NCI-H1417 treated with DMSO at 0.1 percent for 48 hours (cell line): ENCODE measurements at places on chromosomes 1 and 21.
A peak's percentile ranks its signal among the peaks of the same experiment; 100 is the strongest.

- DNase-seq: no peak
Measured at GRCh38 chr21:28196981-28197380, 795.7 kb downstream of the LTN1 start.

DNA sequence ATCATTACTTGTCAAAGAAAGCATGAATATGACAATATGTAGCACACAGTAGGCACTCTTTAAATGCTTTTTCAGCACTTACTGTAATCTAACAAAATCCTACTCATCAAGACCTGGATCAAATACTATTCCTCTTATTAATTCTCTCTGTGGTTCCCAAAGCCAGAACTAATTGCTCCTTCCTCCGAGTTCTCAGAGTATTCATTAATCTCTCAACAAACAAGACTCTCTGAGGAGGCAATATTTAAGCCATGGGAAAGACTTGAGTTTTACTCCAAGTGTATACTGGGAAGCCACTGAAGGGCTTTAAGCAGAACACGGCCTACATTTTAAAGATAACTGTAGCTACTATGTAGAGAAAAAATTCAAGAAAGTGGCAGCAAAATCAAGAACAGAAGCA lies 79.7 kb downstream of the ENAH start:
- DNase-seq: no peak

GRCh38 chr1:20586953-20587660 lies 1.8 kb upstream of the CDA start:
- no peak for DNase-seq

GRCh38 chr1:154155251-154155650 lies 378 bp upstream of the NUP210L start:
- no peak for DNase-seq

GRCh38 chr1:66954208-66954607 lies 29.4 kb downstream of the MIER1 start:
- DNase-seq: no peak

DNA sequence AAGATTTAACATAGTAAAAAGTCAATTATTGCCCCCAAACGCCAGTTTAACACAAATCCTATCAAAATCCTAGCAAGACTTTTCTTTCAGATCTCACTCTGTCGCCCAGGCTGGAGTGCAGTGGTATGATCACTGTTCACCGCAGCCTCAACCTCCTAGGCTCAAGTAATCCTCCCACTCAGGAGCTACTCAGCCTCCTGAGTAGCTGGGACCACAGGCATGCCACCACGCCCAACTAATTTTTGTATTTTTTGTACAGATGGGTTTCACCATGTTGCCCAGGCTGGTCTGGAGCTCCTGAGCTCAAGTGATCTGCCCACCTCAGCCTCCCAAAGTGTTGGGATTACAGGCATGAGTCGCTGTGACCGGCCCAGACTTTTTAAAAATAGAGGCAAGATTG lies 4.8 kb downstream of the SNIP1 start:
- no peak for DNase-seq

DNA sequence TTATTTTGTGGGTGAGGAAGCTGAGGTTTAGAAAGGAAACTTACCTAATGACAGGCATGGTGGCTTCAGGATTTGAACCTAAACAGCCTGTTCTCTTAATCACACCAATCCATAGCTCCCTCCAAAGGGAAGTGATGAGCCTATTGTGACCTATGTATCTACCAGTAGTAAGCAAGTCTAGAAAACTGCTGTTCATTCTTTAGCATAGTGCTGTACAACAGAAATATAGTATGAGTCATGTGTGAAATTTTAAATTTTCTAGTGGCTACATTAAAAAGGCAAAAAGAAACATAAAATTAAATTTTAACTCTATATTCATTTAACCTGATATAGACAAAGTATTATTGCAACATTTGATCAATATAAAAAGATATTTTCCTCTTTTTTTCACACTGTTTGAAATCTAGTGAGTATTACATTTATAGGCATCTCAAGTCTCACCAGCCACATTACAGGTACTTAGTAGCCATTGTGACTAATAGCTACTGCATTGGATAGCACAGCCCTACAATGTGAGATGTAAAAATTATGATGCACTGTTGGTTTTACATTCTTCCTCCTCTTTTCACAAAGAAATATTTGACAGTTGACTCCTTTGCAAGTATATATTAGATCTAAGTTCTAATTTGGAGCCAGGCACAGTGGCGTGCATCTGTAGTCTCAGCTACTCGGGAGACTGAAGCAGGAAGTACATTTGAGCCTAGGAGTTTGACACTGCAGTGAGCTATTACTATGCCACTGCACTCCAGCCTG lies 16.6 kb downstream of the IPO9 start:
- DNase-seq: no peak

- DNase-seq: no peak
Measured at GRCh38 chr21:40049931-40050290, 182.7 kb downstream of the PCP4 start.

GRCh38 chr1:228372183-228373003 lies 34.2 kb downstream of the TRIM11 start:
- DNase-seq: no peak

DNA sequence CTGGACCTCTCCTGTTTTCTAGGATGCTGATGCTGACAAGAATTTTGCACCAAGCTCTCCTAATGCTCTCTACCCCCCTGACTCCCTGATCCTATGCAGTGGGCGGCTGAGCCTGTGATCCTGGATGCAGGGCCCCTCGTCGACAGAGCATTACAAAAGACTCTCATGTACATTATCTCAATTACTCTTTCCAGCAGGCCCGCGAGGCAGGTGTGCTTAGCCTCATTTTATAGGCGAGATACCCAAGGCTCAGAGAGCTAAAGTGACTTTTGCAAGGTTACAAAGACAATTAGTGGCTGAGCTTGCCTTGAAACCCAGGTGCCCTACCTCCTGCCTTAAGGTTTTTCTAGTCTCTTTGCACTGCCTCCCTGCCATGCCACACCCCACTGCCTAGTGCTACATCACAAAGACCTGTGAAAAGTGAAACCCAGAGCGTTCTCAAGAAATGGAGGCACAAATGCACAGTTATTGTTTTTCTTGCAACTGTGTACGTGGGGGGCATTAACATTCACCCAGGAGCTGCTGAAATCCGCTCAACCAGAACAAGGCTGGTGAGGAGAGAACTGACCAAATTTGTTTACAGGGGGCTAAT lies 10.0 kb upstream of the C8A start:
- DNase-seq: no peak

DNA sequence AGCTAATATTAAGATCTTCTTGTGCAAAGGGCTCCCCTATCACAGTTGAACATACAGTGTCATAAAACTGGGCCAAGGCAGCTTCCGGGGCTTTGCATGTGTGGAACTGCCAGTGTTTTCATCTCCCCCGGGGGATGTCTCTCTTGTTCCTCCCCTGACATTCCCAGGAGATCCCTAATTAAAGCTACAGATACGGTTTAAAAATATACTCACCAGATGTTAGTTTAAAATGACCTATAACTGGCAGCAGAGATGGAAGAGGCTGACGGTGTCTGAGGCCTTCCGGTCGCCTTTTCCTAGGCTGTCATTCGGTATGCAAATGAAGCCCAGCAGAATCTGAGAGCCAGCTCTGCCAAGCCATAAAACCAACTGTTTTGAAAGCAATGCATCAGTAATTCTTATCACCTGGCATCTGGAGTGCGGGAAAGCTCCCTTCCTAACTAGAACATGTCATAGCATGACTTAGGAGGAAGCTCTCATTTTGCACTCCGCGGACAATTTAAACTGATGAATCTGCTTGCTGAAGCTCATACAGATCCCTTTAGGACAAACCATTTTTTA lies 436.5 kb upstream of the VAMP3 start:
- peak; percentile 37 for DNase-seq

- DNase-seq: no peak
Measured at GRCh38 chr21:37489553-37489952, 123.0 kb downstream of the DYRK1A start.

GRCh38 chr1:13584876-13585611 lies 1.4 kb downstream of the PDPN start:
- no peak for DNase-seq

DNA sequence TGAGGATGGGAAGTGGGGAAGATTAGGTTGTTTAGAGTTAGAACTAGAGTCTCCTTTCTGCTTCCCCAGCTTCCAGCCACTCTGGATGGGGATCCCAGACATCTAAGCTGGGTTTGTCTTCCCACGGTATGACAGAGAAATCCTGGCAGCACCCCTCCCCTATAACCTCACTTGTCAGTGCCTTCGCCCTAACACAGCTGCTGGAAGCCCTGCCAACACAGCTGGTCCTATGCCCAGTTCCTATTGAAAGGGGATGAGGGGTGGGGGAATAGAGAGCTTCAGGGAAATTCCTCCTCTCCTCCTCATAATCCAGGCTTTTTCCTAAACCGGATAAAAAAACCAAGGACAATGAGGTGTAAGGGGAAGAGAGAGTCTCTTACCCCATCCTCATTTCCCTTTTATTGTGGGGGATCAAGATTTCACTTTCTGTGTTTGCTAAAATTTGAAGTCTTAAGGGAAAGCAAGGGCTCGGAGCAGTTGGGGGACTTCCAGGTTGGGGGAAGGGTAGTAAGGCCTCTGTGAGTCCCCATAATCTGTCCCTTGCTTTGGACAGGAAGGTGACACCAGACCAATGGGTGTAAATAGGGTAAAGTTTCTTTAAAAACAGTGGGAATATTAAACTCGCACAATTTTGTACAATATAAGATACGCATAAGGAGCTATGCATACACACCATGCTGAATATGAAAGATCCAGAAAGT lies 590 bp downstream of the TMOD4 start:
- DNase-seq: no peak
